ENCODE measurements at places on chromosomes 2 and 18.

GRCh38 chr2:128305555-128306080 is 13.1 kb downstream of the HS6ST1 start:
- no peak for DNase-seq

DNA sequence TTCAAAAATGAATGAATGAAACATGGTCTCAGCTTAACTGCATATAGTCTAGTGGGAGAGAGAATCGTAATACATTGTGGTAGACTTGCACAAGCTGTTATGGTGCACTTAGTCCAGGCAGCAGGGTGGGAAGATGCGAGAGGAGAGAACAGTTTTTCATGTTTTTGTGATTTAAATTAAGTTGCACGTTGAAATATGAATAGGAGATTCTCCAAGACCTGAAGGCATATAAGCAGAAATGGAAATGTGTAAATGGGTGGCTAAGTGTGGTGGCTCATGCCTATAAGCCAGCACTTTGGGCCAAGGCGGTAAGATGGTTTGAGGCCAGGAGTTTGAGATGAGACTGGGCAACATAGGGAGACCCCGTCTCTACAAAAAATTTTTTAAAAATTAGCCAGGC is 60.5 kb downstream of the TMEM185B start:
- DNase-seq: no peak

DNA sequence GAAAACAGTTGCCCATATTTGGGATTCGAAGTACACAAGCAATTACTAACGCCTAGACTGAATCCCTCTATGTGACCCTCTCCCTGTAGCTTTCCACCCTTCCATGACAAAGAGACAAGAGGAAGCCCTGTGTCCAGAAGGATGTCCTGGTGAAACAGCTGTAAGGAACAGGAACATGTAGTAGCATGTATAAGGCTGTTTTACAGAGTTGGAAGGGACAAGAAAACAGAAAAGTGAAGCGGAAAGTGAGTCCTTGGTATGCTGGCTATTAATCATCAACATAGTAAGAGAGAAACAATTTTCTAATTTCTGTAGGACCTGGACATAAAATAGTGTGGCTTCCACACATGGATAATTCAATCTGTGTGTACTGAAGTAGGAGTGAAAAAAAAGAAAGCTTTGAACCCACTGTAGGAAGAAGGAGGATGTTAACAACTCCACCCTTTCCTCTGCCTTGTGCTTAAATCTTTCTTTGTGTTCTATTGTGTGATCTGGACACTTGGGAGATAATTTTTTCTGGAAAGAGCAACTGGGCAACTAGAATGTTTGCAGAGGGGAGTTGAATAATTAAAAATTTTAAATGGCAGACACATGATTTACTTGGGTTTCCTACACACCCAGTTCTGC is 162.3 kb upstream of the ZSWIM2 start:
- no peak for DNase-seq

- DNase-seq: no peak
Measured at GRCh38 chr2:120712180-120712681, 23.4 kb upstream of the GLI2 start.

DNA sequence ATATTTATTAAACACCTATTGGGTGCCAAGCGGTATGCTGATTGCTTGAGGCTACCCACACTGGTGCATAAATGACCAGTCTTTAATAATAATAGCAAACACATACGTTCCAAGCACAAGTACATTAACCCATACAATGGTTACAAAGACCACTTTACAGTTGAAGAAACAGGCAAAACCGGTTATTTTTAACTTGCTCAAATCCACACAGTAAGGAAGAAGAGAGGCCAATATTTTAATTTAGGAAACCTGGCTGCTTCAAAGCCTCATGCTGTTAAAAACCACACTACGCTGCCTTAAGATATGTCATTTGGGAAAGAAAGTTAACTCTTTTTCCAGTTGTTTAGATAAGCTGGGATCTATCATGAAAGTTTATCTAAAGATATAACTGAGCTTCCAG is 2.4 kb upstream of the IMPA2 start:
- DNase-seq: no peak

All from LoVo (cell line).